ENCODE measurements at places on chromosomes 1 and 21.

DNA sequence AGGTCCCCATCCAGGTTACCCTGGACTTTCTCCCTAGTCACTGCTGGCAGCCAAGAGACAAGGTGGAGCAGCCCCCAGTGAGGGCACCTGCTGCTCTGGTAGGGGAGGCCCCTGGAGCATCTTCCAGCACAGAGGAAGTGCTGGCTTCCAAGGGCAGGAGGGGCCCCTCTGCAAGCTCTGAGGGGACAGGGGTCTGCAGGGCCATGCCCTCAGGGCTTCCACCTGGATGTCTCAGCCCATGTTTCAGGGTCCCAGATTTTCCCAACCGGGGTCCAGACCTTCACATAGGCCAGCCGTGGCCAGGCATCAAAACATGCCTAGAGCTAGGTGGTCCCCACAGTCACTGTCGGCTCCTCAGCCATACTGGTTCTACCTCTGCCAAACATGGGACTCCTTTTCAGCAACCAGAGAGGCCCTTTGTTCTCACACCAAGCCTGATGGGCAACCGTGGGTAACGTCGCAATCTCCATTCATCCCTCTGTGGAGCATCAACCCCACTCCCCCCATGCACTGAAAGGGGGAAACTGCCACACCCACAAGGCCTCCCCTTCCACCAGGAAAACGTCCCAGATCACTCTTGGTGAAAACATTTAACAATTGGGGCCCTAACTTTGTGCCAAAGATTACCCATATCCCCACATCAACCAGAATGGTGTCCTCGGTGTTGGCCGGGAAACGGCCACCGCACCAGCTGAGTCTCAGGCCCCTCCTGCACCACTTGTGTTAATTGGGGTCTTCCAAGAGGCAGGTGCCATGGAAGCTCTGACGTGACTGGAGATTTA lies 1.9 kb upstream of the COL6A2 start:
- no peak for DNase-seq

DNA sequence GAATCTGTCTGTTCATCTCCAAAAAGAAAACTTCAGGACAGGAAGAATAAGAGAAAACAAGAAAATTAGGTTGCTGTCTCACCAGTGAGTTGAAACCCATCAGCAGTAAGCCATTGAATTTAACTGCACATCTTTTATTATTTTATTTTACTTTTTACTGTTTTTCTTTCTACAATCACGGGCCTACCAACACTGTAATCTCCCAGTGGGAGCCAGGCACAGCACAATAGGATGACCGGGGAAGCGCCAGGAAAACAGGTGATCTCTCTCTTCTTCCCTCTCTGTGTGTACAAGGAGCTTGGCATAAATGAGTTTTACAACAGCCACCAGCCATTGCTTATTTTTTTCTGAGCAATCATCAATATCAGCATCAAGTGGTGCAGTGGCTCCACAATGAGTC lies 113.1 kb upstream of the ESRRG start:
- no peak for DNase-seq

- DNase-seq = no peak
These were observed 39.0 kb upstream of the RUNX3 start for GRCh38 chr1:24968941-24969585.

DNA sequence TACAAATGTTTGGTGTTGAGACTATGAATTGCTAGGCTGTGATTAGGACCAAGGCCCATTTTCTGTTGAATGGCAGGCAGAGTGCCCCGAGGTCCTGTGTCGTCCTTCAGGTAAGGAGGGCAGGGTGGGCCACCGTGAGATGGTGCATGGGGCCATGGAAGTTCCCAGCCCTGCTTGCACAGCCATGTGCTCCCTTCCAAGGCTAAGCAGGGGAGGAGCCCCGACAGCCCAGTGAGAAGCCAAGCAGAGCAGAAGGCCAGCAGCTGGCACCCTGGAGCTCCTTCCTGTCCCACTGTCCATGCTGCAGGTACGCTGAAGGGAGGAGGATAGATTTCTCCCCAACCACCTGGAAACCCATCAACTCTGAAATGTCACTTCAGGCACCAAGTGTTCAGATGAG lies 8.2 kb upstream of the NUAK2 start:
- no peak for DNase-seq

GRCh38 chr1:239263801-239264200 lies 122.6 kb upstream of the CHRM3 start:
- DNase-seq = no peak

All from activated T-helper 1 cell treated with Interleukin-2 at 50 U/mL for 16 hours (primary cell).